ENCODE measurements at places on chromosomes 1 and 21. TPM values are rescaled to one million over a fixed set of nuclear protein-coding genes. Genes with fewer than 3 reads are reported as not detected.
A peak's percentile ranks its signal among the peaks of the same experiment; 100 is the strongest.

The EIF2D gene
- total RNA-seq, result 38.2 TPM

DNA sequence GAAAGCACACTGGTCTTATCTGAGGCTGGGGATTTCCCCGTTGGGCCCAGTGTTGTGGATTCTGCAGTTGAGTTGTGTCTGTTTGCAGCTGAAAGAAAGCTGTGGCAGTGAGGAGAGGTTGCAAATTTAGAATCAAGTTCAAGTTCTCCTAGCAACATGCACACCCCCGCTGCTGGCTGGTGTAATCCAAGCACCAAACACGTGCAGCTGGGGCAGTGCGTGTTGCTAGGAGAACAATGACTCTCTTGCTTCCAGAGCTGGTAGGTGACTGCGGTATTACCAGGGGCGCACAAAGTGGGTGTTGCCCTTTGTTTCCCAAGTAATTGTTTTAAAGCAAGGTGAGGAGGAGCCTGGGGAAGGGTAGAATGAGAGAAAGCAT, 91.5 kb downstream of the IER5 start:
- H3K27me3 ChIP-seq, result peaks cover 71% of the 10 kb centered on the region
- H3K27ac ChIP-seq, result no peak overlapping the region
- H3K36me3 ChIP-seq, result no peaks in the 10 kb centered on the region
- peak overlapping the region; percentile 2 for H3K4me3 ChIP-seq
- peaks cover 20% of the 10 kb centered on the region for H3K4me1 ChIP-seq

The FMOD gene
- 0.35 TPM for total RNA-seq

- H3K27me3 ChIP-seq, result no peaks in the 10 kb centered on the region
- peaks cover 5% of the 10 kb centered on the region for H3K4me1 ChIP-seq
- no peak for DNase-seq
- no peak overlapping the region for H3K27ac ChIP-seq
- H3K36me3 ChIP-seq, result peaks cover 9% of the 10 kb centered on the region
Measured at GRCh38 chr1:229665912-229666558, 40.0 kb downstream of the URB2 start.

The SAMD13 gene
- 2.3 TPM for total RNA-seq

The CD244 gene
- not detected for total RNA-seq

DNA sequence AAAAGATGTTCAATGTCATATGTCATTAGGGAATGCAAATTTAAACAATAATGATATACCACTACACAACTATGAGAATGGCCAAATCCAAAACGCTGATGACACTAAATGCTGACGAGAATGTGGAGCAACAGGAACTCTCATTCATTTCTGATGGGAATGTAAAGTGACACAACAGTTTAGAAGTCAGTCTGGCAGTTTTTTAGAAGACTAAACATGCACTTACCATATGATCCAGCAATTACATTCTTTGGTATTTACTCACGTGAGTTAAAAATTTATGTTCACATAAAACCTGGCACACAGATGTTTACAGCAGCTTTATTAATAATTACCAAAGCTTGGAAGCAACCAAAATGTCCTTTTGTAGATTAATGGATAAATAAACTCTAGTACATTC, 110.4 kb upstream of the C1orf21 start:
- H3K27ac ChIP-seq, result no peak overlapping the region
- DNase-seq, result no peak
- H3K36me3 ChIP-seq, result peaks cover 2% of the 10 kb centered on the region
- peaks cover 7% of the 10 kb centered on the region for H3K4me1 ChIP-seq
- no peak overlapping the region for H3K4me3 ChIP-seq
- H3K27me3 ChIP-seq, result no peaks in the 10 kb centered on the region

- no peaks in the 10 kb centered on the region for H3K36me3 ChIP-seq
- H3K27me3 ChIP-seq, result no peaks in the 10 kb centered on the region
- DNase-seq, result no peak
- H3K4me3 ChIP-seq, result no peak overlapping the region
Measured at GRCh38 chr1:160996178-160996577, 24.8 kb downstream of the F11R start.

- H3K36me3 ChIP-seq, result peaks cover 4% of the 10 kb centered on the region
- H3K4me3 ChIP-seq, result no peak overlapping the region
- DNase-seq, result no peak
Measured at GRCh38 chr1:183048087-183049085, 25.2 kb downstream of the LAMC1 start.

DNA sequence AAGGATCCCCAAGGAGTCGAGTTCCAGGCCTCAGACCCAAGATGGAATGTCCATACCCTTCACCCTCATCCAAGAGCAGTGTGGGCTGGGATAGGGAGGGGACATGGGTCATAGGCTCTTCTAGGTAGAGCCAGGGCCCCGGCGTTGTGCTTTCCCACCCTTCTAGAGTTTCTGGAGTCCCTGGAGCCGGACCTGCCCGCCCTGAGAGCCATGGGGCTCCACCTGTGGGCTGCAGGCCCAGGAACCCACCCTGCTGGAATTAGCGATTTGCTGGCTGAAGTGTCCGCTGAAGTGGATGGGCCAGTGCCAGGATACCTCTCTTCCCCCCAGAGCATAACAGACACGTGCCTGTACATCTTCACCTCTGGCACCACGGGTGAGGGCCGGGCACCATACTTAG, 1.1 kb downstream of the SLC27A3 start:
- no peaks in the 10 kb centered on the region for H3K36me3 ChIP-seq
- no peak overlapping the region for H3K27ac ChIP-seq
- no peak for DNase-seq
- peaks cover 11% of the 10 kb centered on the region for H3K27me3 ChIP-seq
- peaks cover 17% of the 10 kb centered on the region for H3K4me1 ChIP-seq
- H3K4me3 ChIP-seq, result peak overlapping the region; percentile 85

GRCh38 chr1:156616463-156616862, 2.8 kb upstream of the HAPLN2 start:
- peak; percentile 35 for DNase-seq
- H3K4me1 ChIP-seq, result peaks cover 26% of the 10 kb centered on the region
- H3K36me3 ChIP-seq, result no peaks in the 10 kb centered on the region
- peaks cover 49% of the 10 kb centered on the region for H3K27me3 ChIP-seq
- peak overlapping the region; percentile 60 for H3K4me3 ChIP-seq
- peak overlapping the region; percentile 52 for H3K27ac ChIP-seq

GRCh38 chr1:57015071-57015470, 49.3 kb upstream of the C8B start:
- H3K4me1 ChIP-seq, result peaks cover 18% of the 10 kb centered on the region
- H3K27ac ChIP-seq, result no peak overlapping the region
- no peak overlapping the region for H3K4me3 ChIP-seq

DNA sequence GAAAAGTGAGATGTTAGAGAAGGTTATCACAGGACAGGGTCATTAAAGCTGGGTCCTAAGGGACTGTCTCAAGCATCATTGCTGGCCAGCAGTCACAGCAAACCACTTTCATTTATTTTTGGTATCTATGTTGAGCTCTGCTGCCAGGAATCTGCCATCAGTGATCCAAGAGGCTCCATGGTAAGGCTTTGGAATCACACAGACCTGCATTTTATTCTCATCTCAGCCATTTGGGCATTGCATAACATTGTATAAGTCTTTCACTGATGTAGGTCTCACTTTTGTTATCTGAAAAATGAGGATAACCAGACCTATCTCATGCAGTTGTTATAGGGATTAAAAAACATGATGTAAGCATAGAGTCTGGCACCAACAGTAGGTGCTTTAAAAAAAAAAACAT, 77.5 kb downstream of the OMA1 start:
- H3K4me1 ChIP-seq, result peaks cover 18% of the 10 kb centered on the region
- no peaks in the 10 kb centered on the region for H3K27me3 ChIP-seq
- no peak overlapping the region for H3K4me3 ChIP-seq

- H3K4me1 ChIP-seq, result peaks cover 59% of the 10 kb centered on the region
- H3K27ac ChIP-seq, result peak overlapping the region; percentile 23
- no peaks in the 10 kb centered on the region for H3K27me3 ChIP-seq
- H3K4me3 ChIP-seq, result peak overlapping the region; percentile 7
- no peaks in the 10 kb centered on the region for H3K36me3 ChIP-seq
Measured at GRCh38 chr1:229230140-229230892, 40.6 kb upstream of the RAB4A start.
